Right forelimb (tissue), 1 donor: ENCODE measurements at places on chromosomes 16 and 17.
A peak's percentile ranks its signal among the peaks of the same experiment; 100 is the strongest.

- DNase-seq = no peak
These were observed 161.2 kb downstream of the MRTFB start for GRCh38 chr16:14232106-14232864.

DNA sequence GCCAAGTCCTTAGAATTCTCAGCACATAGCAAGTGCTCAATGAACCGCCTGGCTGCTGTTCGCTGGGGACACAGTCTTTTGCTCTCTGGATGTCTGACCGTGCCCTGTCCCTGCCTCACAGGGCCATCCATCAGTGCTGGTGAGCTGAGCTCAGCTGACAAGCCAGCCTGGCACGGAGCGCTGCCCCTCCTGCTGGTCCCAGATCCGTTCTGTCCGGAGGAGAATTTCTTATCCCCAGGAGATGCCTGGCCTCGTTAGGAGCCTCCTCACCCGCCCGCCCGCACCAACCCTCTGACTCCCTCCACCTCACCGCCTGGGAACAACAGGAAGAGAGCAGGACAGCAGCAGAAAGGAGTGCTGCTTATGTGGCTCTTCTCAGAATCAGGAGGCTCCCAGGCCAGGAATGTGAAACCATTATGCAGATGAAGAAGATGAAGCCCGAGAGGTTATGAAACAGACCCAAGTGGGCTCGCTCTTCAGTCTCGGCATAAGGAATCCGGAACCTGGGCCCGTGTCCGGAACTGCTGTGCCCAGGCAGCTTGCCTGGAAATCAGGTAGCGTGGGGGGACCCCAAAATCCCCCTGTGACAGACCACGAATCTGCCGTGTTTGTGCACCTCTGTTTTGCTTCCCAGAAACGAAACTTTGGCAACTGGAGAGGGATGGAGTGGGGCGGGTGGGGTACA lies 28.8 kb upstream of the RMI2 start:
- DNase-seq = no peak

DNA sequence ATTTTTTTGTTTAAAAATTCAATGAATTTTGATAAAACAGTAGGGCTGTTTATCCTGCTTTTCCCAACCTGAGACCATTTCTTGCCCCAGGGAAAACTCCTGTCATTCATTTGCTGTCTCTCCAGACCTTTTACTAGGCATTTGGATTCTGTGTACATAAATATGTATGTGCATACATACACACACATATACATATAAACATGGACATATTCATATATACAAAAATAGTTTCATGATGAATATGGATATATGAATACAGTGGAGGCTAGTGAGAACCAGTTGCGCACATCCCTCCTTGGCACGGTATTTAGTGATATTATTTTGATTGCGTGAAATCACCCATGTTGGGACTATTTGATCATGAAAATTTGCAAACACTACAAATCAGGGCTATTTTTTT lies 269.9 kb downstream of the BCAS3 start:
- DNase-seq = no peak

- no peak for DNase-seq
These were observed 10.6 kb downstream of the RIPOR1 start for GRCh38 chr16:67539271-67539670.

DNA sequence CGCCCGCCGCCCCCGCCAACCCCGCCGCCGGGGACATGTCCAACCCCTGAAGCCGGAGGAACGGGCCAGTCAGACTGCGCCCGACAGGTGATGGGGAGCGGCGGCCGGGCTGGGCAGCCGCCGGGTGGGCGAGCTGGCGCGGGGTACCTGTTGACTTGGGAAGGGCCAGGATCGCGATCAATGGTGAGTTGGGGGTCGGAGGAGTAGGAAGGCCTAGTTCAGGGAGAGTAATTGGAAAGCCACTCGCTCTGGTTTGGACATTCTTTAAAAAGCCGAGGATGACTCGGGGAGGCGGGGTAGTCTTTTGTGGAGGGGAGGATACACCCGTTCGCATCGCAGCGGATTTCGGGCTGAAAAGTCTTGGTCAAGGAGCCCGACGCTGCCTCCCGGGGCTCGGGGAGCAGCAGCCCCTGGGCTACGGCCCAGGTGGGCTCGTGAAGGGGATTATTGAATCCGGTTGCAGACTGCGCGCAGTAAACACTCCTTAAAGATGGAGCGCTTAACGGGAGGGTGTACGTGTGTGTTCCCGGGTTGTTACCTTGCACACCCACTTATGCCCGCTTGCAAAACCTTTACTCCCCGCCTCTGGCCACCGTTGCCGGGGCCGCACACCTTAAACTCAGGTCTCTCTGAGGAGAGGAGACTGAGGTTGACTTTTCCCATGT lies 123.8 kb downstream of the GOSR1 start:
- peak; percentile 46 for DNase-seq
